Adrenal gland (tissue), 19 donors: ENCODE measurements at places on chromosomes 5 and 9. TPM values are rescaled to one million over a fixed set of nuclear protein-coding genes. Genes with fewer than 3 reads are reported as not detected.

PSD2 gene
- 0.24 TPM for polyA plus RNA-seq

TOR4A gene
- polyA plus RNA-seq, result 1.3 TPM

PRDM9 gene
- not detected for polyA plus RNA-seq

FAM169A gene
- 3.4 TPM for polyA plus RNA-seq

CD274 gene
- 2.1 TPM for polyA plus RNA-seq

HSD17B3 gene
- 8.8 TPM for polyA plus RNA-seq

PLEKHG4B gene
- polyA plus RNA-seq, result 0.07 TPM

FOXD4 gene
- polyA plus RNA-seq, result 1.2 TPM

DNAH5 gene
- polyA plus RNA-seq, result 0.08 TPM

CDKN2A gene
- polyA plus RNA-seq, result 2.6 TPM

C6 gene
- 0.88 TPM for polyA plus RNA-seq

CARD6 gene
- 18.9 TPM for polyA plus RNA-seq

UBE2QL1 gene
- 0.71 TPM for polyA plus RNA-seq

STARD4 gene
- polyA plus RNA-seq, result 72.2 TPM

ABCA1 gene
- 49.2 TPM for polyA plus RNA-seq

TEX48 gene
- polyA plus RNA-seq, result not detected

GRM6 gene
- not detected for polyA plus RNA-seq

SPIN1 gene
- polyA plus RNA-seq, result 36.3 TPM

SSBP2 gene
- polyA plus RNA-seq, result 21.3 TPM

CDC42SE2 gene
- polyA plus RNA-seq, result 8.2 TPM

PLPP6 gene
- 3.9 TPM for polyA plus RNA-seq

HMCN2 gene
- polyA plus RNA-seq, result 2.8 TPM

TIMD4 gene
- polyA plus RNA-seq, result not detected

ANGPTL2 gene
- 8.4 TPM for polyA plus RNA-seq

WHRN gene
- 34.8 TPM for polyA plus RNA-seq
